ENCODE measurements at places on chromosomes 2 and 18. TPM values are rescaled to one million over a fixed set of nuclear protein-coding genes. Genes with fewer than 3 reads are reported as not detected.

GRCh38 chr18:31983020-31983419 lies 35.6 kb upstream of the RNF125 start:
- DNase-seq = no peak

GRCh38 chr18:23108496-23108895 lies 26.8 kb upstream of the CABLES1 start:
- no peak for DNase-seq

DNA sequence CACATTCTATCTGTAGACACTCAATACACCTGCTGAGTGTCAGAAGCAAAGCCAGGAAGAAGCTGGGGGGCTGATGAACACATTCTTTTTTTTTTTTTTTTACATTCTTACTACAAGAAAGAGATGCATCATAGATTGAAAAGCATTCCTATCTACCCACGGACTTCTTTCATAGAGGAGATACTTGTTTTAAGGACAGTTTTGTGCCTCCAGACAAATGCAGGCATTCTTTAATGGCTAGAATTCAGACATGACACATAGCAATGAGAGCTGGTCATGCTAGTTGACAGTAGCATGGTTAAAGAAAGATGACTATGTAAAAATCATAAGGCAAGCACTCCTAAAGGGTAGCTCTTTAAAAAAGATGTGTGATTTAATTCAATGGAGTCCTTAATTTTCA lies 110.2 kb downstream of the EPHA4 start:
- no peak for DNase-seq

- peak; percentile 87 for DNase-seq
These were observed 104.6 kb downstream of the RTN4 start for GRCh38 chr2:54945391-54946219.

GRB14 gene
- 6.2 TPM for total RNA-seq

DOK6 gene
- total RNA-seq = 7.2 TPM

TANC1 gene
- total RNA-seq = 44.5 TPM

CRIM1 gene
- total RNA-seq = 143 TPM

Data from posterior vena cava (tissue), 2 donors.